ENCODE measurements at places on chromosomes 5 and 9.

DNA sequence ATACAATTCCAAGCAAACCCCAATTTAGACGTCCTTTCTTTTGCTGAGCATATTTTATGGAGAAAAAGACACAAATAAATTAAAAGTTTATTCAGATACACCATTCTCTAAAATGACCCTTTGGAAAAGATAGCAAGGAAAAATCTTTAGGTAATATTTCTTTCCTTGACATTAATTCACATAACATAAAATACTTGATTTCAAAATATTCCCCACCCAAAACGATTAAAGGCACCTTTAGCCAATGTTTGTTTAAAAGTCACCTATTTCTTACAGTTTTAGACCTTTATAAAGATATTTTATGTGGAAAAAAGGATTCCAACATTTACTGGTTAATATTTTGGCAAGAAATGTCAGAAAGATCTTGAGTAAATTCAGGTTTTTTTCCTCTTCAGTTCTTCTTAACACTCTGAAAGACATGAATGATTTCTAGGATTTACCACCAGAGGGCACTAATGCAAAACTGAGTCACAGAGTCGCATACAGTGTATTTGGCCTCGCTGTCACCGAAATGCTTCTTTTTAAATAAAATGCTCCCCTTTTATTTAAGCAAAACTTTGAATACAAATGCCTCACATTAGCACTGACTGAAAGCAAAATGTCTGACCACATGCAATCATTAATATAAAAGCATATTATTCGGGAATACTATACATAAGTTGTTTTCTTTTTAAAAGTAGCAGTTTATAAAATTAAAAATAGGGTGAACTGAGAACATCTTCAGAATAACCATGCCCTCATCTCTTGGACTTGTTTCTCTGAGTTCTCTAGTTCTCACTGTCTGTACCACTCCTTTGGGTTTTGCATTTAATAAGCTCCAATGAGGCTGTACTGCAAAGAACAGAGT is 122.5 kb downstream of the SLC1A3 start:
- no peak for DNase-seq

DNA sequence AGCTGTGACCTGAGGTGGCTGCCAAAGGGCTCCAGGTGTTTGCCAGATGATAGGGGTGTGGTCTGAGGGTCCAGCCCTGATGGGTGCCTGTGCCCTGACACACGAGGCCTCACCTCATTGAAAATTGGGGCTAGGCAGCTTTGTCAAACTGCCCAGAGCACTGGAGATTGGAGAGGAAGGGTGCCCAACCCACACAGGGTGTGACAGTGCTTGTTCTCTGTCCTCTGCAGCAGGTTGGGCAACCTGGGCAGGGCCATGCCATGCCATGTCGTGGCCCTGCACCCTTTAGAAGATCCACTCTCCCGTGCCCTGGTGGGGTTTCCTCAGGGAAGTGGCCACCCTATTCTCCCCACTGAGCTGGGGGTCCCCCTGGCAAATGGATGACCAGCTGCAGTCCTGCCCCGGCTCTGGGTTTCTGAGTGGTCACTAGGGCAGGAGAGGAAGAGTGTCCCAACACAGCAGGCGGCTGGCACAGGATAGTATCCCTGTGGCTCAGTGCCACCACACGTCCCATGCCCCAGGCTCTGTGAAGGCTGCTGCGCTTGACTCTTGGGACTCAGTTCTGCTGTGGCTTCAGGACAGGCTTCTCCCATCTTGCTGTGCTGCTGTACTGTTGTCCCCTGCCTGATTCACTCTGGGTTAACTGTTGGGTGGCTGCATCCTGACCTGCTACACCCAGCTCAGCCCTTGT is 100.8 kb upstream of the PITX1 start:
- DNase-seq = no peak

DNA sequence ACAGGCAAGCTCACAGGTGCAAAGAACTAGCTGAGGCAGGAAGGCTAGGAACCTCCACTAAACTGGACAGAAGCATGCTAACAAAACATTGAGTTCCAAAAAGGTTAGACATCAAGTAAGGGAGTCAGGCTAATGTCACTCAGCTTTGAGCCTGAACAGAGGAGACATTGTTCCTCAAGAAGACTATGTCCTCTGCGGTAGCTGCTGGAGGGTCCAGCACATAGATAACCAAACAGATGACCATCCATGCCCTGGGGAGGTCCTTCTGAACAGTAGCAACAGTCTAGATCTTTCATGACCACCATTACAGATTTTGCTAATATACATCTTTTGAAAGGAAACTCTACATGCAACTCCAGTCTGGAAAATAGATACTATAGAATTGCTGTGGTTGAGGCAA is 57.7 kb downstream of the CYSTM1 start:
- DNase-seq = no peak

DNA sequence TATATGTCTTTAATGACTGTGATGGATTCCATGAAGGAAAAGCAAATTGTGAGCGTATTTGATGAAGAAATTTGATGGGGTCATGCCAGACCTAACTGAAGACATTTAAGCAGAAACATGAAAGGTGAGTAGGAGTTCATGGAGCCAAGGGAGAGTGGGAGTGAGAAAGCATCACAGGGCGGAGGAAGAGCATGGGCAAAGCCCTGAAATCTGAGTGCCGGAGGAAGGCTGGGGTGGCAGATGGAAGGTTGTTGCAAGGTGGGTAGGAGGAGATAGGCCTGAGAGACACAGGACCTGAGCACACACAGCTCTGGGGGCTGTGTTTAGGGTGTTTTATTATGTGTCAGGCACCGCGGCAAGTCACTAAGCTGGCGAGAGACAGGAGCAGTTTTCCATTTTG is 100.3 kb upstream of the SPOCK1 start:
- DNase-seq = no peak

- no peak for DNase-seq
These were observed 32.8 kb downstream of the C5orf15 start for GRCh38 chr5:133935667-133935940.

GRCh38 chr5:40276426-40277102 is 403.2 kb upstream of the PTGER4 start:
- DNase-seq = no peak

DNA sequence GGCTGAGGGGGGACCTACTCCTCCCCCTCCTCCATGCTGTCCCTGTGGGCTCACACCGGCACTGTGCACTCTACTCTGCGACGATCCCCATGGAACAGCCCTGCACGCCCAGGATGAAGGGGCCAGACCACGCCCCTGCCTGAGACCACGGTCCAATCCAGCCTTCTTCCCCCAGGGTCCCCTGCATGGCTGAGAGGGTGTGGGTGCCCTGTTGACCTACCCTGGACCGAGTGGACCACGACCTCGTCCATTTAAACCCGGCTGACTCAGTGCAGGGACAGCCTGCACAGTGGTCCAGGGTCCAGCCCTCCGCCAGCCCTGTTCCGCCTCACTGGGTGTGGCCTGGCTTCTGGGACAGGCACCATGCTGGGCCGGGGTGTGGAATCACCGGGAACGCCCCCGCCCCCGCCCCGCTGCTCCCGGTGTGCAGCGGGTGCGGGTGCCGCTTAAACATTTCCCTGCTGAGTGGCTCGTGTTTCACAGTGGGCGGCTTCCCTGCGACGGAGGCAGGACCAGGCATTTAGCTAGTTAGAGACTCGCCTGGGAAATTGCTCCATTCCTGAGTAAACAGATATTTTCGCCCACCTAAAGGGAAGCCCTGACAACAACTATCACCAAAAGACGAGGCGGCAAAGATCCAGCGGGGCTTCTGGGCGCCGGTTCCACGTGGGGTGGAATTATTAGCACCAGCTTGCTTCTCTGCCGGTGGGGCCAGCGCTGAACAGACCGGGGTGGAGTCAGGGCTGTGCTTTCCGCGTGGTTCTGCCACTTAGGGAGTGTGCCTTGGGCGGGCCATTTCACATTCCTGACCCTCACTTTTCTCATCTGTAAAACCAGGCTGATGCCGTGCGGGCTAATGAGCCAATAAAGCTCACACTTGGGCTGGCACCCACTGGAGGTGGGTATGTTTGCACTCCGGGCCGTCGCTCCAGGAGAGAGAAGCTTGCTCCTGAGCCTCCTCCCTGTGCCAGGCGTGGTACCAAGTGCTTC is 22.6 kb downstream of the DBH start:
- DNase-seq = no peak

DNA sequence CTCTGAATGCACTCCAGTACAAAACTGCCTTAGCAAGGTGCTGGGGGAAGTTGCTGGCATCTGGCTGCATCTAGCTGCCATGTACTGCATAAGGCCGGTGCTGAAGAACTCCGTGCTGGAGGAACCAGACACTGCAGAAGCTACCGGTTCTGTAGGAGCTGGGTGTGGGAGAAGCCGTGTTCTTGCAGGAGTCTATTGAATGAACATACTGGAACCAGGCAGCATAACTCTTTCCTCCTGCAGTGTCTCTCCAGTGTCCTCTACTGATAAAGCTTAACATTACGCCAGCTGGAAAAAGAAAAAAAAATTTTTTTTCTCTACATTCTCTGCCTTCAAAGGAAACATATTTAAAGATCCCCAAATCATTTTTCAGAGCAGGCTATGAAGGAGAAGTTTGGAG is 38.5 kb downstream of the VPS13A start:
- DNase-seq = no peak

DNA sequence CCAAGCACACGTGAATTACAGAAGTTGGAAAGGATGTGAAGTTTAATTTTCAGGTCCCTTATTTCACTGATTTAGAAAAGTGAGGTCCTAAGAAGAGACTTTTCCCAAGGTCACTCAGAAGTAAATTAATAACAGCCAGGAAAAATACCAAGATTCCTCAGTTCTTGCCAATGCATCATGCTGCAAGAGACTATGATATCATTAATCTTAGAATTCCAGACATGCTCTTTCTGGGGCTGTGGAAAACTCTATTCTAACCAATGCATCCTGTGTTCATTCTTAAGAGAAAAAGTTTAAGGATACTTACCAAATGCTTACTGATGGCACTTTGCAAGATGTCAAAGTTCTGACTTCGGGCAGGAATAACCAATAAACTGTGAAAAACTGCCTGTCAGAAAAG is 42.8 kb downstream of the TEX10 start:
- DNase-seq = no peak

DNA sequence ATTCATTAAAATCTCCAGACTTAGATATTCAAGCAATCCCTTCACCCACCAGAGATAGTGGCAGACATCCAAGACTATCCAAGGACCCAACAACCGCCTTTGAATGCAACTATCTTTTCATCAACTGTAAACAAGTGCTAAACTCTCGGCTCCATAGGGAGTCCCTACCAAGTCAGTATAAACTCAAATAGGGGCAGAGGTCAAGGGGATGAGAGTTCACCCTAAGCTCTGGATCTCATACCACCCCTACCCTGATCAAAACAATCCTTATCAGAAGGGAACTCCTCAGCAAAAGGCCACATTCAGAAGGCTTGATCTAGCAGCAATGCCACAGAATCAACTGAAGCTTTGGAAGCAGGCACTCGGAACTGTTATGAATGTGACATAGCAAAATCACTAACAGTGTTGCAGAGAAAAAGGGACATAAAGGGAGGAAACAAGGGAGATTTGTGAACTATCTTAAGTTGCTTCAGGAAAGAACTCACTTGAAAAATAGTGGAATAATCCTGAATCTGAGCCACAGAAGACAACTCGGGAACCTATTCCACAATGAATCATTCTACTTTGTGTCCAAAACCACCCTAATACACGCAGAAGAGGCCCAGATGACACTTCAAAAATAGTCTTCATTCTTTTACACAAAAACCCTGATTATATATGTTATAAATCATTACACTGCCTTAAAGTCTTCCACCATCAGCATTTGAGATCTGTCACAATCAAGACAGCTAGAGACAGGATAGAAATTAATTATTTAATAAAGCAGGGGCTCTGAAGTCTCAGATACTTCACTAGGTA is 49.8 kb downstream of the NR6A1 start:
- DNase-seq = no peak

- DNase-seq = no peak
These were observed 724.4 kb downstream of the TLE1 start for GRCh38 chr9:80964914-80965313.

GRCh38 chr9:70362952-70363351 is 51.5 kb downstream of the KLF9 start:
- no peak for DNase-seq

GRCh38 chr5:6626508-6626907 is 6.3 kb downstream of the NSUN2 start:
- DNase-seq = no peak

GRCh38 chr5:73960023-73960422 is 334.0 kb downstream of the ARHGEF28 start:
- no peak for DNase-seq

GRCh38 chr5:172958331-172959046 is 735 bp upstream of the RPL26L1 start:
- DNase-seq = peak; percentile 27

- no peak for DNase-seq
These were observed 1.8 kb downstream of the HNRNPH1 start for GRCh38 chr5:179621551-179622214.

DNA sequence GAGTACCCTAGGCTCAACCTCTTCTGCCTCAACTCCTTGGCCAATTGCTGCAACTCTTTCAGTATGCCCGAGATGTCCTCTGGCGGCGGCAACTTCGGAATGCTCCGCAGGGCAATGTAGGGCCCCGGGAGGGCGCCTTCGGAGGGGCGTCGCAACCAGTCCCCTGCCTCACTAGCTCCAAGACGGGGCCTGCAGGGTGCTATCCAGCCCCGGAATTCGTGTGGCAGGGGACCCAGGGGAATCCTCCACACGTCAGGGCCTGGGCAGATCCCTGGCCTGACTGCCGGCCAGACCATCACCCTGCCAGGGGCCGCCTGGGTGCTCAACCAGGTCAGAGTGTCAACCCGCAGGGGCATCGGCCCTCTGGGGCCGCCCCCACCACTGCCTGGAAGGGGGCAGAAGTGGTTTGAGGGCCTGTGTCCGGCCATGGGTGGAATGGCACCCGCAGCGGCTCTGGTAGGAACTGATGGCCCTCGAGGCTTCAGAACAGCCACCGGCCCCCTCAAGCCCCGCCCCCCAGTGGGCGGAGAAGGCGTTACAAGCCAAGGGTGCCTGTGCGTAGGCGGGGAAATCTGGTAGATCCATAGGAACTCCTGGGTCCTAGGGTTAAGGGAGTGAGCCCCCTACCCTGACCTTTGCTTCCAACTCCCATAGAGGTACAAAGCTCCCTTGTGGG is at the start of gene POU5F2:
Gene POU5F2, minus strand, starts transcription at position 465 of the 676 bp plus-strand sequence. Its CDS starts 37 bp downstream, at position 428.
- no peak for DNase-seq

GRCh38 chr5:35898952-35899660 is 39.3 kb downstream of the CAPSL start:
- DNase-seq = no peak

- DNase-seq = no peak
These were observed 2.8 kb upstream of the RUSC2 start for GRCh38 chr9:35487081-35487480.

GRCh38 chr9:5493679-5494511 is 16.4 kb upstream of the PDCD1LG2 start:
- no peak for DNase-seq

- no peak for DNase-seq
These were observed 27.2 kb upstream of the ZFR start for GRCh38 chr5:32471784-32472183.

Measured in CD4-positive, CD25-positive, alpha-beta regulatory T cell (primary cell).